Esophagus muscularis mucosa (tissue), 4 donors: ENCODE measurements at places on chromosomes 12 and 14. TPM values are rescaled to one million over a fixed set of nuclear protein-coding genes. Genes with fewer than 3 reads are reported as not detected.

DNA sequence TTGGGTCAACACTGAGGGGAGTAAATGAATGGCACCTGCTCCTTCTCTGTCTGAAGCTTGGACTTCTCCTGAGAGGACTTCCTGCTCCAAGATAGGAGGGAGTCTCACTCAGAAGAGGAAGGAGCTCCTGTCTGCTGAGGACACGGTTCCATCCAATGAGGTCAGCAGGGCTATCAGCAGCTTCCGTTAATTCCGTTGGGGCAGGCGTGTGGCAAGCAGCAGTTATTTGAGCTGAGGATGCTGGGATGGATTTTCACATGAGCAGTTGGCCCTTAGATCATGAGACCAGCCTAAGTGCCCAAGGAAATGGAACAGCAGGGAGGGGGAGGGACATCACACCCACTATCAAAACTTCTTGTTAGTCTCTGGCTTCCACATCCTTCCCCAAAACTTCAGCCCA, 159.0 kb upstream of the PZP start:
- DNase-seq = peak; percentile 60

TAS2R14 gene
- total RNA-seq = 3.3 TPM

DNA sequence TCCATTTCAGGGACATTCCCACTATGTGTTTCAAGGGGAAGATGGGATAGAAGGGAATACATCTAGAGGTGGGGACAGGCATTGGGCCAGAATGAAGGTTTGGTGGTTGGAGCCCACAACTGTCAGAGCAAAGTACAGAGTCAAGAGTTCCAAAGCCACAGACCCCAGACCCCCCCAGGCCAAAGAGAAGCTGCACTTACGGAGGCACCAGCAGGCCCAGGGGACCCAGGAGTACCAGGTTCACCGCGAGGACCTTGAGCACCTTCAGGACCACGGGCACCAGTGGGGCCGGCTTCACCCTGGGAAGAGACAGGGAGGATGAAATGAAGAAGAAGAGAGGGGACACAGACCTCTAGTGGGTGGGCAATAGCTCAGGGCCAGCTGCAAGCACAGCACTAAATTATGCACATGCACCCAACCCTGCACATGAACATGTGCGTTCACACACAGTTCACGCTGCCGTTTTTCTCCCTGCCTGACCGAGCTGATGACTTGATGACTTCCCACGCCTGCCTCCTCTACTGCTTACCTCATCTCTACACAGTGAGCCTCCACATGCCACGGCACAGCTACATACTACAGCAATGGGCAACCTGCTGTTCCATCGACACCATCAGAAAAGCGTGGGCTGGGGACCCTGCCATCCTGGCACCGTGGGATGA, 16.7 kb downstream of the COL2A1 start:
- no peak for DNase-seq

KRT75 gene
- total RNA-seq = not detected

DNA sequence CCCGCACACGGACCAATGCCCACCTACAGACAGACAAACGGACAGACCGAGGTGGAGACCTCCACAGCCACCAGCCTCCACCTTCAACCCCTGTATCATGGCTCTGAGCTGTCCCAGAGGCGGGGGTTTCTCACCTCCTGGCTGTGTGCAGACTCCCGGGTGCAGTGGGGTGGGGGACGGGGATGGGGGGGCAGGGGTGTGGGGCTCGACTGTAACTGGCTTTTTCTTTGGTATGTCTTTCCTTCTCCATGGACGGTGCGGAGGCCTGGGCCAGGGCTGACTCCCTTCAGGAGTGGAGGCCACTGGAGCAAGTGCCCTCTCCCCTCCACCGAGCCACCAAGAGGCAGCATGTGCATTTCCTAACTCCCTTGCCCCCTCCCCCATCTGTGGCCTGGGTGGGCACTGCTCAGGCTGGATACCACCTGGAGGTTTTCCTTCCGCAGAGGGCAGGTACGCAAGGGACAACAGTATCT, 122.6 kb downstream of the ESRRB start:
- DNase-seq = no peak

GRCh38 chr12:110998165-110998564, 77.8 kb upstream of the MYL2 start:
- DNase-seq = no peak

DNA sequence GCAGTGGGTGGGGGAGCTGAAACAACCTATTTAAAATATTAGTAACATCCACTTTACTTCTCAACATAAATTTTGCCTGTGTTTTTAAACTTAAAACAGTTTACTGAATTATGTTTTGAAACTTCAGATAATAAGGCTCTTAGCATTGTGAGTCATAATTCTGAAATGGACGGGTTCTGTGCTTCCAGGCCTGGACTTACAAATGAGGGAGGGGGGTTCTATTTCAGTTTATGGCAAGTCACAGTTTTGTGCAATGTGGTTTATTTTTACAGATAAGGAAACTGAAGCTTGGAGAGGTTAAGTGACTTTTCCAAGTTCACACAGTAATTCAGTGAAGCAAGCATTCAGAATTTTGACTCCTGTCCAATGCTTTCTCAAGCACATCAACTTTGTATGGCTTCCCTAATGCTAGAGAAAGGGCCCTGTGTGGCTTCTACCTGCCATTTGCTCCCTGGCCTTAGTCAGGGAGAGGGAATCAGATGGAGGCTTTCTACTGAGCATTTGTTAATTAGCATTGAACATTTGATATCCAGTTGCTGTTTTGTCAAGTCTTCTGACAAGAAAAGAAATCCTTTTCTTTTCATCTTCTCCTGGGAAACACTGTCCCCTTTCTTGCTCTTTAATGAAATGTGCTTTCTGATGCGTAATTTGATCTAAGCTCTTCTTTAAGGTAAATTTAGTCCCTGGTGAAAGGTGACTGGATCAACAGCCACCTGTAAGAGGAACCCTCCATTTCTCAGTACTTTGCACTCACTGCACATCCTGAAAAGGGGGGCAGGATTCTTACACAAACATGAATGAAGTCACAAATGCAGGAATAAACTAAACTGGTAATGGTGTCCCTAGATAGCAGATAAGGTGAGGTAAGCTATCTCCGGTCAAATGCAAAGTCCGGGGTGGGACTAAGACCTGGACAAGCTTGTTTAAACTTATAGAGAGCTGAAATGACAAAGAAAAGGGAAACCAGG, 2.5 kb upstream of the SALL2 start:
- no peak for DNase-seq

DNA sequence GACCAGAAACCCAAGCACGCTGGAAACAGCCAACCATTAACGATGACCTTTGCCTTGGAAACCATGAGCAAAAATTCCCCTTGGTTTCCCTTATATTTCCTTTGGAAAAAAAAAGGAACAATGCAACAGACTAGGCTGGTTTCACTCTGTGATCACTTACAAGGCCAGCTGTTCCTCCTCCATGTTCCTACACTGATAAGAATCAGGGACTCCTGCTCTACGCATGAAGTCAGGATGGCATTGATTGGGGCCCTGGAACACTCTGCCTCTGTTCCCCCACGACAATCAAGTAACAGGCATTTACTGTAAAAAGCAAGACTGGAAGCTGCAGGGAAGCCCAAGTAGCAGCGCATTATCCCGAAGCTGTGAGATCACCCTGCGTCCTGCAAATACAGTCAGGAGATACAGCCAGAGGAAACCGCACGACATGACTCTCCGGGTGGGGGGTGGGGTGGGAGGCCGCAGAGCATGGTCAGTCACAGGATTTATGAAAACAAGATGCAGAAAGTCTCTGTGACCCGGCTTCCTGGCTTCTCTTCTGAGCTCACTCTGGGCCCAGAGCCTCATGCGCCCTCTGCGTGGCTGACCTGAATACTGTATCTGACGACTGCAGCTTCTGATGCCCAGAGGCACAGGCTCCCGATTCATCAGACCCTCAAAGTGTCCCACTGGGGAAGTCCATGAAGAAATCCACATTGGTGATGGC, 31.1 kb downstream of the SSH1 start:
- DNase-seq = no peak

DNA sequence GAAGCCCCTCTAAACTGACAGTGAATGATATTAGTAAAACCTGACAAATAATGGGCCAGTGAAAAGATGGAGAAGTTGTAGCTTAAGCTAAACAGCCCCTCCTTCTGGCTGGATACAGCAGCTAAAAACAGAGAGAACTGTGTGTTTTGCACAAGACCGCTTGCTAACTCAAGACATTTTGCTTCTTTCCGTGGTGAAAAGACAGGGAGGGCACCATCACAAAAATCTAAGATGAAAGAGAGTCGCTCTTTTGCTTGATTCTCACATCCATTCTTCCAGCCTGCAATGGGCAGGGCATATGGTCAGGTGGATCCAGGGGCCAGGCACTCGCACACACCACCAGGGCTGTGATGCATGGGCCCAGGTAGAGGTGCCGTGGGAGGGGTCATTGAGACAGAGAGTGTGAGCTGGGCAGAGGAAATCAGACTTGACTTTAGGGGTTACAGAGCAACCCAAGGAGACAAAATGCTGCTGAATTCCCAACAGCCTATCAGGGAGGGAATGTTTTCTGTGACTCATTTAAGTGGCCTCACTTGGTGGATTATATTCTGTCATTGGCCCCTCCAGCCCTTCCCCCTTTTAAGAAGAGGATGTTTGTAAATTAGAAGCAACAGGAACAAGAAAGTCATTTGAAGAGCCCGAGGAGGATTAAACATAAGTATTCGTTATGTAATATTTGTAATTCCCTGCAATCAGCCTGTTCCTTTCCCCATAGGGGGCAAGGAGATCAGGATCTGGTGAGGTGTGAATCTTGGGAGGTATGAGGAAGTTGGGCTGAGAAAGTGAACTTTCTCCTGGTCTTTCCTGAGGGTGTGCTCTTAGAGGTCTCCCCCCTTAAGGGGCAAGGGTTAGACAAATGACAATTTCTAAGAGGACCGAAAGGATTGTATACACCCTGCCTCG, 12.3 kb downstream of the EMP1 start:
- DNase-seq = no peak

PLBD1 gene
- total RNA-seq = 6.2 TPM

GRCh38 chr14:22602862-22603261, 4.8 kb downstream of the ABHD4 start:
- DNase-seq = no peak

GRCh38 chr12:123457980-123458779, at the start of gene SNRNP35:
TSS of gene SNRNP35 (plus strand) at chr12:123458139. CDS start at chr12:123465541, 7,402 bp downstream.
- peak; percentile 95 for DNase-seq

DNA sequence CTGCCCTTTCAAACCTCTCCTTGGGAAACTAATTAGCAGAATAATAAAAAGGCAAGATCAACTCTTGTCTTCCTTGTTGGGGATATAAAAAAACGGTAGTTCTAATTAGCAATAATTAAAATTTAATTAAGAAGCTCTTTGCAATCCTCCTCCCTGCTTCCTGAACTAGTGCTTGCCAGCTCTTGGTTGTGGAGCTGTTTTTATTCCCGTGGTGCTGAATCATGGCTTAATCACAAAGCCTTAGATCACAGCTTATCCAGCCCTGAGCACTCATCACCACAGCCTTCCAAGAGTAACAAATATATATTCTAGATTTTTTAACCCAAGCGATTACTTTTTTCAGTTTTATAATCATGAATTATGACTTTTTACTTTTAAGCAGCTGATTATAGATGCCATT, 63.2 kb upstream of the INSM2 start:
- no peak for DNase-seq

GRCh38 chr14:64293976-64294671, at the start of gene ESR2:
TSS of gene ESR2 (minus strand) at chr14:64294371. CDS start at chr14:64282985, 11,386 bp downstream.
- DNase-seq = no peak

- DNase-seq = no peak
These were observed 7.3 kb upstream of the TCHP start for GRCh38 chr12:109892748-109893147.

SLC6A12 gene
- 0.34 TPM for total RNA-seq

WDHD1 gene
- total RNA-seq = 4.2 TPM

DNA sequence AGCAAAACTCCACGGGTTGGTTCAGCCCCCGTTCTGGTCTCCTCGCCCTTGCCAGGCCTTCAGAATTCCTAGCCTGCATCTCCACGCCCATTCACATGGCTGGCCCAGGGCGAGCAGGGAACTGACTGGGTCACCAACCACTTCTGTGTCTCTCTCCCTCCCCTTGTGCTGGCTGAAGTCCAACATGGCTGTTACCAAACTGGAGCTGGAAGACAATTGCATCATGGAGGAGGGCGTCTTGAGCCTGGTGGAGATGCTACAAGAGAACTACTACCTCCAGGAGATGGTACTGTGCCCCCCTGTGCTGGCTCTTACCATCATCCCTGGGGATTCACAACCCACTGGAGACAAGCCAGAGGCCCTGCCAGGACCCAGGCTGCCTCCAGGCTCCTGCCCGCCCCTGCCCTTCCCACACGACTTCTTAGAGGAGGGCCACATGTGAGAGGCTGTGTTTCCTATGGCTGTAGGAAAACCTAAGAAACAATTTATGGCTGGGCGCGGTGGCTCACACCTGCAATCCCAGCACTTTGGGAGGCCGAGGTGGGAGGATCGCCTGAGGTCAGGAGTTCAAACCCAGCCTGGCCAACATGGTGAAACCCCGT, 9.9 kb downstream of the LRRC74A start:
- no peak for DNase-seq

AJUBA gene
- 32.5 TPM for total RNA-seq

- no peak for DNase-seq
These were observed 99.2 kb downstream of the PPM1A start for GRCh38 chr14:60348211-60348610.

DNA sequence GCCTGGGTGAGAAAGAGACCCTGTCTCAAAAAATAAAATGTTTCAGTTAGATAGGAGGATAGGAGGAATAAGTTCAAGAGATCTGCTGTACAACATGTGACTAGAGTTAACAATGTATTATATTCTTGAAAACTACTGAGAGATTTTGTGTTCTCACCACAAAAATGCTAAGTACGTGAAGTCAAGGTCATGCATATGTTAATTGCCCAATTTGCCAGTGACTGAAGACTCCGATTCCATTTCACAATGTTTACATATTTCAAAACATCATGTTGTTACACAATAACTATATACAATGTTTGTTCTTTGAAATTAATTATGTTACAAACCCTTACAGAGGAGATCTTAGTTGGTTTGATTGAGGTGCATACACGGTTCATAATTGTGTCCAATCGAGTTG, 52.1 kb downstream of the SLC15A4 start:
- DNase-seq = no peak

DNA sequence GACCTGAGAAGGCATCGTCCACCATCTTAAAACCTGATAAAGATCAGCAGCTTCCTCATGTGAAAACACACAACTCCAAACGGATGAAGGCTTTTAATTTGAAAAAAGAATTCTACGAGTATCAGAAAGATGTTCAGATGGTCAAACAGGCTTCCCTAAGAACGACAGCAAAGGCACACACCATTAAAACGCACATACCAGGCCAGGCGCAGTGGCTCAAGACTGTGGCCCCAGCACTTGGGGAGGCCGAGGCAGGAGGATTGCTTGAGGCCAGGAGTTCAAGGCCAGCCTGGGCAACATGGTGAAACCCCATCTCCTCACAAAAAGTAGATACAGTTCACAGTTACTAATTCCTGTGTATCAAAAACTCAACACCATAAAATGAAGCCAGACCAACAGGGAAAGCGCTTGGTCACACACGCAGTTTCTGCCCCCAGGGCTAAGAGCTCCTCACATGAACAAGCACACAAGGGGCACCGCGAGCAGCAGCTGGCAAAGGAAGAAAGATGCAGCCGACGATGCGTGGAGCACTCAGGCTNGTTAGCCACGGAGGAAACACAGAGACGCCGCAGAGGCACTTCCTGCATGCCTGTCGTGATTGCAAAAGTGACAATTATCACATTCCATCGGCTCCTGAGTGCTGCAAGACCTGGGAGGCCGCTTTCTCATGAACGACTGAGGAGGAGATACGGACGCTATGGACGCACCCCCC, 78.0 kb downstream of the NOC4L start:
- no peak for DNase-seq

AMDHD1 gene
- total RNA-seq = 0.52 TPM

- no peak for DNase-seq
These were observed 137.3 kb downstream of the CACNA1C start for GRCh38 chr12:2190085-2190484.
